Left lung (tissue), 14 donors: ENCODE measurements at places on chromosomes 13 and 19. TPM values are rescaled to one million over a fixed set of nuclear protein-coding genes. Genes with fewer than 3 reads are reported as not detected.

Gene RNF225
- polyA plus RNA-seq, result not detected

Gene CXCL17
- 17.3 TPM for polyA plus RNA-seq

Gene UBE2L5
- 0.41 TPM for polyA plus RNA-seq

Gene RAX2
- polyA plus RNA-seq, result not detected

Gene ZSCAN22
- 4.3 TPM for polyA plus RNA-seq

Gene KLK11
- polyA plus RNA-seq, result 3.9 TPM

Gene C2CD4C
- 0.67 TPM for polyA plus RNA-seq

Gene ZNF835
- 4.9 TPM for polyA plus RNA-seq

Gene FAM216B
- 13.1 TPM for polyA plus RNA-seq

Gene CEBPA
- polyA plus RNA-seq, result 12.2 TPM
